ENCODE measurements at places on chromosomes 5 and 9.

DNA sequence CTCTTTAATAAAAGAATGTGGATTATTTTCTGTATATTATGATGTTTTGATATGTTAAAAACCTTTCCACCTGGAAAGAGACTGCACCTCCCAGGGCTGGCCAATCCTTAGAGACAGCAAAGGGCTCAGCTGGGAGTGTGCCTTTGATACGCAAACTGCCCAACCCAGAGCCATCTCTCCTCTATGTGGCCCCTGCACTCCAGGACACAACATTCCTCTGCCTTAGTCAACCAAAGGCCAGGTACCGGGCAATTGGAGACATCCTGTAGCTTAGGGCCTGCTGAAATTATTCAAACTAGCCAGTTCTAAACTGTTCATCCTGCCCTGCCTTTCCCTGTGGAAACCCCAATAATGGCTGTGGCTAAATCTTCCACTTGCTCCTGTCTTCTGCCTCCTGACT lies 5.0 kb upstream of the HSPB3 start:
- no peak for DNase-seq

DNA sequence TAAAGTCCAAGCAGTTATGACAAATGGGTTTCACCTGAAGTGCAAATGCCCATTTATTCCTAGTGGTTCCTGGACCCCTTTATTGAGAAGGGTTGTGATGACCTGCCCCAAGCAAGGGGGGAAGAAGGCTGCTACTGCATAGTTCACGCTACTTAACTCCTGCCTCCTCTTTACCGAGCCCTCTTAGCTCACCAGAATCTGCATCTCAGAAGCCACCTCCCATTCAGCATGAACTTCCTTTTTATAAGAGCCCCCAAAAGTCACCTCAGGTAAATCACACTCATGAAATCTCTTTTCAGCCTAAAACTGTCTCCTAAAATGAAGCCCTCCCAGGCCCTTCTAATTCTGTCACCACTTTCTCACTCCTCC lies 26.6 kb upstream of the C9orf72 start:
- DNase-seq, result no peak

DNA sequence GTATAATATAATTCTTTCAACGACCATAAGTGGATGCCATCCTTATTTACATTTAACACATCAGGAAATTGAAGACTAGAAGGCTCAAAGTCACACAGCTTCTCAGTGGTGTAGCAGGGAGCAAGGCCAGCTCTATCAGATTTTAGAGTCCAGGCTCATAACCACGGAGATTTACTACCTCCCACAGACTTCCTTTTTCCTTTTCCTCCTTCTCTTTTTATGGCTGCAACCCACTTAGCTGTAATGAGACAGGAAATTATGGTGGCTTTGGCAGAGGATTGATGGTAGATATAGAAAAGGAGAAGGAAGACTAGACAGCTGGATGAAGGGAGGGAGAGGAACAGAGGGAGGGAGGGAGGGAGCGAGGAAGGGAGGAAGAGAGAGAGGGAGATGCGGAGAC lies 47.4 kb downstream of the SPEF2 start:
- DNase-seq, result no peak

- DNase-seq, result no peak
Measured at GRCh38 chr9:131862261-131862660, 122.4 kb upstream of the RAPGEF1 start.

DNA sequence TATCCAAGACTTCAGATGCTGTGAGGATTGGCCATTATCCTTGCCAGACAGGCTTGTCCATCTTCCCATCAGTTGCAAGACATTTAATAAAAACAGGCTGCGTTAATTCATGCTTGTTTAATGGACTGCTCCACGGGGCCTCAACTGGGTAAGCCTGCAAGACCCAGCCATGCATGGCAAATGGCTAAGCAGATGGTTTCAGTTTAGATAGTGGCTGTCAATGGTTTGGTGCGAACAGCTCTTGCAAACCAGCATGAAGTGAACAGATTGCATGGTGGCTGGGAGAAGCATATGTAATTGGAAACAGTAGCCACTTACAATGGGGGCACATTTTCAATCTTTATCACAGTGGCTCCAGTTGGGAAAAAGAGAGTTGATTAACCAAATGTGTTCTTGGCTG lies 628.2 kb upstream of the KLF4 start:
- no peak for DNase-seq

DNA sequence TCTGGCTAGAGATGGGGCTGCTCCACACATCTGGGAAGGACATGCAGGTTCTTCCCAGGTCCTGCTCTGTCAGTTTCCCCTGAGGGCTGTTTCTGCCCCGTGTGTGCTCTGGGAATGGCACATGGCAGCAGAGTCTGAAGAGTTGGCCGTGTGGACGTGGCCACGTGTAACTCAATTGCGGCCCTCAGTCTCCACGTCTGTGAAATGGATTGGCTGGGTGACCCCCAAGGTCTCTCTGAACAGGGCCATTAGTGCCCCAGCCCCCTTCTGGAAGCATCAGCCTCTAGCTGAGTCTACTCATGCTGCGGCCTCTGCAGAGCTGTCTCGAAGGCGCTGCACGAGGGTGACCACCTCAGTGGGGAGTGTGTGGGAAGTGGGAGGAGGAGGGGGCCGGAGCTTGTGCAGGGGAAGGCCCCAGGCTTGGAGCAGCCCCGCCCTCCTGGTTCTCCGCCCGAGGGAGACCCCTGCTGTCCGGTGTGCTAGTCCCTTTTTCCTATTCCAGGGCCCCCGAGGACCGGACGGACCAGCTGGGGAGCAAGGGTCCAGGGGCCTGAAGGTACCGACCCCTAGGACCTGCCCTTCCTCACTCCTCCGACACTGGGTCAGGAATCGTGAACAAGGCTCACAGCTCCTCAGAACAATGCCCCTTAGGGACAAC lies 58.9 kb upstream of the ORM1 start:
- no peak for DNase-seq

- DNase-seq, result no peak
Measured at GRCh38 chr9:125525921-125526631, 180.9 kb downstream of the MAPKAP1 start.

DNA sequence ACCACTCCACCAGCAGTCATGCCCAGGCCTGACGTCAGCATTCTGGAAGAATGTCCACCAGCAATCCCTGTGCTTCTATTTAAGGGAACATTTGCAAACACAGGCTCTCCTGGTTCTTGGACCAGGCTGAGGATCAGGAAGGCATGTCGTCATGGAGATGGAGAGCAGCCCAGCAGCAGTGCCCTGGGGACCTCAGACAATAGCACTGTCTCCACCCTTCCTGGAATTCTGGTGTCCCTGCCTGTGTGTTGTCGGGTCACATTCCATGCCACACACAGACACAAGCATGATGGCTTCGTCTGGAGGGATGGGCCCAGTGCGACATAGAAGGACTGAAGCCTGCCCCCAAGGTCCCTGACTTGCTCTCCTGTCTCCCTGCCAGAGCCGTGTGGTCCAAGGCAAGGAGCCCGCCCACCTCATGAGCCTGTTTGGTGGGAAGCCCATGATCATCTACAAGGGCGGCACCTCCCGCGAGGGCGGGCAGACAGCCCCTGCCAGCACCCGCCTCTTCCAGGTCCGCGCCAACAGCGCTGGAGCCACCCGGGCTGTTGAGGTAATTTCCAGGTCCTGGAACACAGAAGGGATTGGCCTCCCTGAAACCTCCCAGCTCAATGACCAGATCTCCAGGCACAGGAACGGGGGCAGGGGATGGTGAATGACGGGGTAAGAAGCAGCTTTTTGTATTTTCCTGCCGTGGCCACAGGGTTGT lies 43.8 kb downstream of the STOM start:
- no peak for DNase-seq

- DNase-seq, result no peak
Measured at GRCh38 chr9:126698756-126699155, 85.0 kb downstream of the LMX1B start.

DNA sequence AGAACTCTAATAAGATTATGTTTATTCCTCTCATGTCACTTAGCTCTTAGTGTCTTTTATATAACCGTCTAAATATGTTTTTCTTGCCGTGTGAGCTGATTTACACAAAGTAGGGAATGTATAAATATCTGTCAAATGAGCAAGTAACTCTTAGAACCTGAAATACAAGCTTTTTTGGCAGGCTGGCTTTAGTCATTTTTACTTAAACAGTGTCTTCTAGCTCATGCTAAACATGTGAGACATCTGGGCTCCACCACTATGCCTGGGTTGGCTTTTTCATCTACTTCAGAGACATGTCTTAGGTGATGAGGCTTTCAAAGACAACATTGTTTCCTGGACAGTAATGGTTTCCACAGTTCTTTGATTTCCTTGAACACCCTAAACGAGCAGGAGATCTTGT lies 137.2 kb upstream of the ZNF608 start:
- DNase-seq, result no peak

GRCh38 chr5:96037128-96037527 lies 75.5 kb upstream of the ELL2 start:
- DNase-seq, result no peak

DNA sequence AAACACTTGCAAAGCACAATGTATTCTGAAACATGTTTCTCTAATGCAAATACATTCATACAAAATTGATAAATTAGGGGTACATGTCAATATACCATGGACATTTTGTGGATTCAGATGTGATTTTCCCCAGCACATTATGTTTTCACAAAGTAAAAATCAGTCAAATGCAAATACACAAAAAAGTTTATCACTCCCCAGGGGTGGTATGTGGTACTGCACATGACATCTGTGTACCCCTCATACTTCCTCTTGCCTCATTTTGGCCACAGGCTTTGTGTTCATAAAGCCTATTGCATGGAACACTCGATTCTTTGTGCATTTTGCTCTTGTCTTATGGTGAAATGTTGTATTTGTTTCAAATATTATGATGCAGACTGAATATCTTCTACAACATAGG lies 116.8 kb upstream of the PDE4D start:
- no peak for DNase-seq

DNA sequence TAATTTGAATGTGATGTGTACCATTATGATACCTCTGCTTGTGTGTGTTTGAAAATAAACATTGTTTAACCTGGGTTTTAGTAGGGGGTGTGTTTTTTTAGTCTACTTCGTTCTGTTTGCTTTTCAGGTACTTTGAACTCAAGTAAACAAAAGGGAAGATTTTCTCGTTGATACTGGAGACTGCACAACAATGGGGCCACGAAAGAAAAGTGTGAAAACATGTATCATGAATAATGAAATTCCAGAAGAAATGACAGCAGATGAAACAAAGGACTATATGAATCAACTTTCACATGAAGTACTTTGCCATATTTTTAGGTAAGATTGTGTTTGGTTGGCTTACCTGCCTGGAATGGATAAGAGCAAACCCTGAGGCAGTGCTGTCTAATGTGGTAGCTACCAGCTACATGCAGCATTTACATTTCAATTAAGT lies 10.8 kb downstream of the FBXO38 start:
- DNase-seq, result no peak

DNA sequence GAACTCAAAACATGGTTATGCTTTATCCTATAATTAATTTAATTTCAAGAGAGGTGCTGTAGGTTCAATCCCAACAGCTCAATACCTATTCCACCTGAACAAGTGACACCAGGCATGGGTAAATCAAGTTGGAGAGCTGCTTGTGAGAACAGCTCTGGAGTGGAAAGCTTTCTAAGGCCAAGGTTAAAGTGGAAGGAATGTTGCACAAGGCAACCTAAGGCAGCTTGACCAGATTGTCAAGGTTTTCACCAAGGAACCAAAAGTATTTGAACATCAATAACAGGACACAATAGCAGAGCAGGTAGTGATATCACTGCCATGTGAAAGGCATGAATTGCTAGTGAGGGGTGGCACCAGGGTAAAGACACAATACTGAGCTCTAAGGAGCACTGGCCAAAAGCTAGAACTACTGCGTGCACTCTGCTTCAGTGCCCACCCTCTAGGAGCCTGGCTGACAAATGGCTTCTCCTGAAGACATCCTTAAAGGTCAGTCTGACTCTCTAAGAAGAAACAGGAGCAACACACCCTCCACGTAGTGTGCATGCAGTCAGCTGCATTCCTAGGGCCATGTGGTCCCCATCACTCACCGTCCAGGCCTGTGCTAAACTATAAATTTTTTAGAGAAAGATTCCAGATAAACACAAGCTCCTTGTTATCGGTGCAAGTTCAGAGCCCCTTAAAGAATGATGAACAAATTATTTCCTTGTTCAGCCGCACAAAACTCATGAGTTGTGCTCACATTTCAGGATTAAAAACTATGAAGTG lies 677.7 kb upstream of the KLF4 start:
- no peak for DNase-seq

DNA sequence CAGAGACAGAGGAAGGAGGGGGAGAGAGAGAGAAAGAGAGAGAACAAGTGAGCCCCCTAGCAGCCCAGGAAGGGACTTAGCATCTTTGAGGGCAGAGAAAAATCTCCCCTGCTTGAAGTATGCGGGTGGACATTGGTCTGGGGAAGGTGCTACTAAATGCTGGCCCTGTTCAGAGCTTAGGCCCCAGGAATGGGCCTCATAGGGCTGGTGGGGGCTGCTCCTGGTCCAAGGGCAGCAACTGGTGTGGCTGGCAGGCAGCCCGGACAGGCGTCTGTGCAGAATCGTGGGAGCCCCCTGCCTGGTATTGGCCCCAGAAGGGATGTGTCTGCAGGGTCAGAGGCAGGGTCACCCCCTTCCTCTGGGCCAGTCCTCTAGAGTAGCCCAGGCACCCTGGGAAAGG lies 47.8 kb upstream of the SUSD3 start:
- no peak for DNase-seq

DNA sequence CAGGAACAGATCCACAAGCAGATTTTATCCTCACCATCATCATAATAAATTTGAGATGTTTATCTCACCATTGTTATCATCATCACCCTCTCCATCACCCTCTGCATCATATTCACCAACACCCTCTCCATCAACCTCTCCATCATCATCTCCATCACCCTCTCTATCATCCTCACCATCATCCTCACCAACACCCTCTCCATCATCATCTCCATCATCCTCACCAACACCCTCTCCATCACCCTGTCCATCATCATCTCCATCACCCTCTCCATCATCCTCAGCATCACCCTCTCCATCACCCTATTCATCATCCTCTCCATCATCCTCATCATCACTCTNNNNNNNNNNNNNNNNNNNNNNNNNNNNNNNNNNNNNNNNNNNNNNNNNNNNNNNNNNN lies 567.0 kb upstream of the SGCD start:
- DNase-seq, result no peak

GRCh38 chr5:54663866-54664265 lies 146.3 kb downstream of the SNX18 start:
- no peak for DNase-seq

DNA sequence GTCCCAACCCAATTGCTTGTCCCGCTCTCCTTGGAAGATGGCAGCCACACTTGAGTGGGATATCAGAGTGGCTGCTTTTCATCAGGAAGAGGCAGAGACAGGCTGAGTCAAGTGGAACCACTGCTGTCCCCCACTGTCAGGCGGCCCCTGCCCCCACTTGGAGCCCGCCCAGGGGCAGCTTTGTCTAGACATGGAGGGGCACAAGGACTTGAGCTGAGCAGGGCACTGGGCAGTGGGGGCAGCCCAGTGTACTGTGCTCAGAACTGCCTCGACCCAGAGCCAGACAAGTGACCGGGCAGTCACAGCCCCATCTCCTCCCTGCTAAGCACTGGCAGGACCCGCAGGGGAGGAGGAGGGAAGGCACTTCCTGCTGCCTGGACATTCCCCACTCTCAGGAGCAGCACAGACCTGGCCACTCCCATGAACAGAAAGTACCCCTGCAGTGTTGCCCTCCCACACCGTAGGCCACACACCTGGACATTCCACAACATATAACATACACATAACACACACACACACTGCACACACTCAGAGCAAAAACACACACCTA lies 91.0 kb downstream of the MRPL36 start:
- DNase-seq, result no peak
